A549 treated with ZK216348 at 1 μM for 4 hours (cell line): ENCODE measurements at places on chromosomes 11 and 22. TPM values are rescaled to one million over a fixed set of nuclear protein-coding genes. Genes with fewer than 3 reads are reported as not detected.

OR8H1 gene
- not detected in 5 replicates for total RNA-seq

ABTB2 gene
- 22.6 to 41.2 TPM (median 35.3 TPM) in 5 replicates for total RNA-seq

GANAB gene
- 200 to 293 TPM (median 267 TPM) in 5 replicates for total RNA-seq

FAM83F gene
- not detected in 5 replicates for total RNA-seq

OR10D3 gene
- total RNA-seq = not detected in 5 replicates

ELMOD1 gene
- total RNA-seq = 0.25 to 0.42 TPM (median 0.32 TPM) in 5 replicates

DKK3 gene
- 15.4 to 22.3 TPM (median 18.2 TPM) in 5 replicates for total RNA-seq

APOA4 gene
- total RNA-seq = not detected in 5 replicates
